ENCODE measurements at places on chromosomes 3 and 15. TPM values are rescaled to one million over a fixed set of nuclear protein-coding genes. Genes with fewer than 3 reads are reported as not detected.

- no peak for DNase-seq
These were observed 22.8 kb downstream of the SLC12A6 start for GRCh38 chr15:34314491-34315490.

DNA sequence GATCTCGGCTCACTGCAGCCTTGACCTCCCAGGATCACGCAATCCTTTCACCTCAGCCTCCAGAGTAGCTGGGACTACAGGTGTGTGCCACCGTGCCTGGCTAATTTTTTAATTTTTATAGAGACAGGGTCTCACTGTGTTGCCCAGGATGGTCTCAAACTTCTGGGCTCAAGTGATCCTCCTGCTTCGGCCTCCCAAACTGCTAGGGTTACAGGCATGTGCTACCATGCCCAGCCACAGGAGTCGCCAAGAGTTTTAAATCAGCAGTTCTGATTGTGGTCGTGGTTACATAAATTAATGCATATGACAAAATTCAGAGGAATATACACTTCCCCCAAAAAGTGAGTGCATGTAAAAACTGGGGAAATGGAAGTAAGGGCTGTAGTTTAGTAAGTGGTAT is 32.9 kb downstream of the MEGF11 start:
- DNase-seq, result no peak

- DNase-seq, result no peak
These were observed 91.3 kb upstream of the SLC4A7 start for GRCh38 chr3:27575499-27575898.

CNTN6 gene
- total RNA-seq, result 0.21 TPM

Measured in uterus (tissue), 4 donors.